Cortex of kidney (tissue), 1 donor: ENCODE measurements at places on chromosomes 1 and 21.

DNA sequence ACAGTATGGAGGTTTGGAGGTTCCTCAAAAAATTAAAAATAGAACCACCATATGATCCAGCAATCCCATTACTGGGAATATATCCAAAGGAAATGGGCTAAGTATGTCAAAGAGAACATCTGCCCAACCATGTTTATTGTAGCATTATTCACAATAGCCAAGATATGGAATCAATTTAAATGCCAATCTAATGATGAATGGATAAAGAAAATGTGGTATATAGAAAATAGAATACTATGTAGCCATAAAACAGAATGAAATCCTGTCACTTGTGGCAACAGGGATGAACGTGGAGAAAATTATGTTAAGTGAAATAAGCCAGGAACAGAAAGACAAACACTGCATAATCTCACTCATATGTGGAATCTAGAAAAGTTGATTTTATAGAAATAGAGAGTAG is 201.7 kb upstream of the AJAP1 start:
- no peak for DNase-seq

- DNase-seq: no peak
Measured at GRCh38 chr1:177368255-177368654, 197.5 kb downstream of the BRINP2 start.

GRCh38 chr1:28329395-28330153 is 734 bp downstream of the MED18 start:
- DNase-seq: no peak

DNA sequence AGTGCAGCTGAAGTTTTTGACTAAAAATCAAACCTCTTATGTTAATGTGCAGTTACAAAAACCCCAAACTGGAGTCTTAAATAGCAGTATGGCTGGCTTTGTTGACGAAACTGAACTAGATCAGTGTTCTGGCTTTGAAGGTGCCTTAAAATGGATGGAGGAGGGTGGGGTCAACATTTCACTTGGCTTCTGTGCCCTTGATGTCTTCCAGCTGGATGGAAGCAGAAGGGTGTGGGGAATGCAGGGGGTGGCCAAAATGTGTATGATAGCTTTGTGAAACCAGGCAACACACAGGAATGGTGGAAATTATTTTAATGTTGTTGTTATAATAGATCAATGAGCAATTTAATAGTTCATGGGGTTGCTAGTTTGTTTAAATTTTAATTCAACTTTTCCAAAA is 96.8 kb upstream of the C1orf105 start:
- no peak for DNase-seq

DNA sequence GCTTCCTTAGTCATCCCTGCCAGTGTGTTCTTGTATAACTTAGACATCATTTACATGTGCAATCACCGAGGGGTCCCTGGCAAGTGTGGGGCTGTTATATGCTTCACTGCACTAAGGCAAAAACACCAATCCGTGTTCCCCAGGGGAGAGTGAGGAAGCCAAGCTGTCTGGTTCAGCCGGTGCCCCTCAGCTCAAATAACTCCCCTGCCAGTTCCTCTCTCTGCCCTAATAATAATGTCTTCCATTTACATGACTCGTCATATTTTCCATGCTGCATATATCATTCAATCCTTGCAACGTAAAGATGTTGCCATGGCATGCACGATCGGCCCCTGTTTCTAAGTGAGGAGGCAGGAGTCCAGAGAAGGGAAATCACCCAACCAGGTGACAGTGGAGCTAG is 24.4 kb upstream of the NDC1 start:
- no peak for DNase-seq

GRCh38 chr1:84726593-84727499 is 36.6 kb upstream of the SSX2IP start:
- no peak for DNase-seq

GRCh38 chr21:26801498-26801897 is 43.7 kb downstream of the ADAMTS1 start:
- DNase-seq: no peak

DNA sequence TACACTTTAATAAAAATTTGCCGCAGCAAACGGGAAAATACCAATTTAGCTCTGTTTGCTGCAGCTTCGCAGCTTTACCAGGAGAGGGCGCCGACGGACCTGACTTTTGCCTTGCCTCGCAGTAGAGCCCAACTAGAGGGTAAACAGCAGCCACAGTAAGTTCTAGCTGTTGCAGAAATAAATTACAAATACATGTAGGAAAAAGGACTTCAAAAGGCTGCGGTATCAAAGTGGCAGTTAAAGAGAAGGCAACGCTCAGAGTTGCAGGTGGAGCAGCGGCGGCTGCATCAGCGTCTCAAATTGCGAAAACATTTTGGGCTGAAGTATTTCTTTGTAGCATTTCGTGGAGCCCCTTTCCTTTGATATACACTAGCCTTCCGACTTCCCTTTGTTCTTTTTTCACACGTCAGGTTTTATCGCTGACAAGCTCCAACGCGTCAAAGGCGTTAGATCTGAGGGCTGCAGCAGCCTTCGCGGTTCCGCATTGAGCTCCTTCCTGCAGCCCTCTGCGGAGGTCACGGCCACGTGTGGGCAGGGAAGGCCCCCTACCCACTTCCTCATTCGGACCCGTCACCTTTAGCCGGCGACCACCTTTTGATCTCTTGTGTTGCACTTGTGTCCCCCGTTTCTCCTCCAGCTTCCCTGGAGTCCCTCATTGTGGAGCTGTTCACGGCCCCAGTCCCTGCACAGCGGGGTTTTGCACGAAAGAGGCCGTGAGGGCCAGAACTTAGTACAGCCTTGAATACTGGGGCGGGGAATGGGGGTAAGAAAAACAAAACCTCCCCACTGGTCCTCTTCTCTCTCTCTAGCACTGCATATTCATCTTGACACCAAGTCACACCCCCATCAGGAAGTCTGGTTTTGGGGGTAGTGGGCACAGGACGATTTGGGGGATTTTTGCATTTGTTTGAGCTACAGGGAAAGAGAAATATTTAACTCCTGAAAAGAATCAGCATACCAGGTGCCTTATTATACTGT is 72.8 kb downstream of the S1PR1 start:
- no peak for DNase-seq

GRCh38 chr1:1181938-1182410 is 8.3 kb downstream of the TTLL10 start:
- no peak for DNase-seq

DNA sequence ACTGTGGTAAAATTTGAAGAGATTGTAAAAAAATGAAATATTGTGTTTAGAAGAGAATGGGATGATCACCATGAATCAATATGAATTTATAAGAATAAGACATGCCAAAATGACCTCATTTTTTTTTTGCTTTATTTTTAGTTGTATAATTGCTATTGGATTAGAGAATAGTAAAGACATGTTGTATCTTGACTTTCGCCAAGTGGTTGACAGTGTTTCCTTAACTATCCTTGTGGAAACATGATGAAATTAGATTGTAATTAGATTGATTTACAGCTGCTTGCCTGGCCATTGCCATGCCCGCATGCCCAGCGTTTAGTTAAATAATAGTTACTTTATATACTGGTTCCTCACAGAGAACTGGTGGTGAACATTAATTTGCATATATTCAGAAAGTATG is 154.9 kb downstream of the MAGI3 start:
- DNase-seq: no peak

- DNase-seq: no peak
Measured at GRCh38 chr1:218967254-218967653, 206.4 kb upstream of the LYPLAL1 start.

GRCh38 chr1:235968831-235969230 is 96.1 kb downstream of the NID1 start:
- no peak for DNase-seq

GRCh38 chr1:160646711-160647328 is at the start of gene SLAMF1:
TSS of gene SLAMF1 (minus strand) at chr1:160647044. CDS start at chr1:160646945, 99 bp downstream.
- DNase-seq: no peak

GRCh38 chr1:110508028-110508940 is 10.7 kb downstream of the KCNA10 start:
- no peak for DNase-seq

- no peak for DNase-seq
Measured at GRCh38 chr1:167517535-167518330, 596 bp downstream of the CD247 start.

- no peak for DNase-seq
Measured at GRCh38 chr1:198741744-198742143, 102.9 kb downstream of the PTPRC start.

GRCh38 chr1:19622204-19622603 is 21.9 kb upstream of the NBL1 start:
- no peak for DNase-seq

- DNase-seq: no peak
Measured at GRCh38 chr1:245880754-245881403, 626.2 kb downstream of the SMYD3 start.

- DNase-seq: no peak
Measured at GRCh38 chr1:12487520-12487919, 130.5 kb downstream of the DHRS3 start.

DNA sequence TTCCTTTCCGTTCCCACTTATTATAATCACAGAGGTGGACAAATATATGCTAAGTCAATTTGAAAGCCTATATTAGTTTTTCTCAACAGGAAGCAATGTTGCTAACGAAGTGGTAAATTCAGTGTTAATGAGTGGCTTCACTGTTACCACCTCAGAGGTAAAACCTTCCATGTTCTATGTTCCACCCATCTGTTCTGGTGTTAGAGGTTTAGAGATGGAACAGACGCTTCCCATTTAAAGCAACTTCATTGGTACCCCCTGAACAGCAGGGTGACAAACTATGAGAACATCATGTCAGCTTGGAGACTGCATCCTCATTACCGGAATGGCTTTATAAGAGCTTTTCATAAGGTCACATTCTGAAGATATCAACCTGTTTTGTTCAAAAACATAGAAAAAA is 77.9 kb downstream of the ZNF644 start:
- no peak for DNase-seq

DNA sequence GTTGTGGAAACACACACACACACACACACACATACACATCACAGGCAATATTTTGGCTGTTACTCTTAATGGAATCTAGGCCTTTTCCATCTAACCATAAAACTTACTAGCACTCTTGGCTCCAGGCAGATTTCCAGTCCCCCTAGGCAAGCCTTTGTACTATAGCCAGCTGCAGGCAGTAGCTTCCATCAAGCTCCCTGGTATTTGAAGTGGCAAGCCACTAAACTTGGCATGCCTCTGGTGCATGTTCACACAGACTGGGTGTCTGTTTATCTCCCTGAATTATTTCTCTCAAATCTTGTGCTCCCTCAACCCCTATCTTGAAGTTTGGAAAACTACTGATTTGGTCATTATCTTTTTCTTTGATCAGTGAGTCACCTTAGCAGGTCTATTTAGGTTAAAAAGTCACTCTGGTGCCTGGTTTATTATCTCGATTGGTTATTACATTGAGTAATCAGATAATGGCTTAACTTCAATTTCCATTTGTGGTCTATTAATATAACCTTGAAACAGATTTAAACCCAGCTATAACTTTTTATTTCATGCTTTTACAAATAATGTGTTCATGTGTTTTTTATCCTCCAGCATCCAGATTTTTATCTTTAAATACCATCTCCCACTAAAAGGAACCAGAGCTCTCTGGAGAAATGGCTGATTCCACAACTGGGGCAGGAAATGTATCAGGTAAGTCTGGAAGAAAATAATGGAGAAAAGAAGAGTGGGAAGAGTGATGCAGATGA is 2.7 kb upstream of the RBM15 start:
- DNase-seq: no peak

GRCh38 chr1:233647073-233647472 is 33.2 kb downstream of the KCNK1 start:
- no peak for DNase-seq

GRCh38 chr1:228876187-228876586 is 140.9 kb downstream of the RHOU start:
- no peak for DNase-seq

GRCh38 chr21:46156378-46156645 is 933 bp upstream of the FTCD start:
- DNase-seq: no peak

- no peak for DNase-seq
Measured at GRCh38 chr1:118841521-118841920, 146.6 kb downstream of the TBX15 start.
